ENCODE measurements at places on chromosomes 7 and 10.

- DNase-seq: no peak
Observed at GRCh38 chr7:651032-651728, 75.3 kb upstream of the DNAAF5 start.

DNA sequence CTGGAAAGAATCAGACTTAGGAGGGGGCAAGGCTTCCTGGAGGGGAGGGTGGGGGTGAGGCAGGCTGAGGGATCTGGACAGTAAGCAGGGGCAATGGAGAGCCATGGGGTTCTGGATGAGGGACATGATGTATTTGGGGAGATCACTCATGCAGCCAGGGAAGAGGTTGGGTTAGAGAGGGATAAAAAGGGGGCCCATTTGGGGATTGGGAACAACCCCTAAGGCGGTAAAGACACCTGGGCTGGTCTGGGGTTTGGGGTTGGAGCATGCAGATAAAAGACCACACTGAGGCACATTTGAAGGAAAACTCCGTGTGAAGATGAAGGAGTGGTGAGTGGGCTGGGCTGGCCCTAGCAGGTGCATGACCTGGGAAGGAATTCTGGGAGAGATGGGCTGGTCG, 30.8 kb downstream of the HIF1AN start:
- no peak for DNase-seq

- DNase-seq: no peak
Observed at GRCh38 chr10:68305854-68306253, 26.0 kb upstream of the HNRNPH3 start.

DNA sequence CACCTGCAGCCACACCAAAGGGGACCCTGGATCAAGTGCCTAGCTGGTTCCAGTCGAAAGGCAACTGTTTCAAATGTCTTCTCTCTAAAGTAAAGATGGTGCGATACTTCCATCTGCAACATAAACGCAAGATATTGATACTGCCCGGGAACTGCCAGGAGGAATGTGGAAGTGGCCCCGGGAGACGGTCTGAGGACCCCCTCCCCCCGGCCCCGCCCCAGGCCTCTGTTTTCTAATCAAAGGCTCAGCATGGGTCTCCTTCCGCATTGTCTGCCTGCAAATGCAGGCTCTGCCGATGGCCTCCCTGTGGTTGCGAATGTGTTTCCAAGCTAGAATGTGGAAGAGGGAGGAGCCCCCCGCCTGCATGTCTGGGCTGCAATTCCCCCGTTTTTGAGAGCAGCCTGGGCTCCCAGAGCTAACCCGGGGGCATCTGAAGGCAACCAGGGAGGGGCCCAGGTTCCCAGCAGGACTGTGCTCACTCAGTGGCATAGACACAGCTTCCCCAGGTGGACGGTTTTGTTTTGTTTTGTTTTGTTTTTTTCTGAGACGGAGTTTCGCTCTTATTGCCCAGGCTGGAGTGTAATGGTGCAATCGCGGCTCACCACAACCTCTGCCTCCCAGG, 223.9 kb upstream of the PPP2R2D start:
- no peak for DNase-seq

DNA sequence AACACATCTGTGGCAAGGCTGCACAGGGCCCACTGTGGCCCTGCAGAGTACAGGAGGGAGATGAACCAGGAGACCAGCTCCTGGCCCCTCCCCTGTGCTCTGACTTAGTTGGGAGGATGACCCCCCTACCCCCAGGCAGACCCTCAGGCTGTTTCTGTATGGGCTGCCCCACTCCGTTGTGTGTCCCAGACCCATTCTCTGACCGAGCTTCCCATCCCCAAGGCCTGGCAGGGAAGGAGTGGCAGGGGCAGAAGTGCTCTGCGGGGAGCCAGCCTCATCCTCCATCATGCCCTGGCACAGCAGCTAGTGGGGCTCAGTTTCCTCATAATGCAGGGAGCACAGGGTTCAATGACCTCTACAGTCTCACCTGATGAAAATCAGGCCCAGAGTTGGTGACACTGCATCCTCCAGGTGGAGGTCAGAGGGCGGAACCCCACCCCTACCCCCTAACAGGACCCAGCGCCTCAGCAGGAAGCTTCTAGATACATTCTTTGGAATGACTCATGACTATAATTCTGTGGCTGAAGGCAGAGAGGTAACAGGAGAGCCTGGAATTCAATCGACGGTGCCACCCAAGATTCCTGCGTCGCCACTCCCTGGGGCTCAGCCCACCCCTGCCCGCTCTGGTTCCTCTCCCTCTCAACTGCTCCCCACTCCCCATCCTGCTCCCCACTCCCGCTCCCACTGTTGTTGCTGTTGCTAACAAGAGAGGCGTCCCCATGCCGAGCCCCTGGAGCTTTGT, 18.2 kb downstream of the PODXL start:
- DNase-seq: no peak
